ENCODE measurements at places on chromosomes 2 and 18.

- DNase-seq, result no peak
These were observed 282.0 kb downstream of the THSD7B start for GRCh38 chr2:137047369-137047768.

DNA sequence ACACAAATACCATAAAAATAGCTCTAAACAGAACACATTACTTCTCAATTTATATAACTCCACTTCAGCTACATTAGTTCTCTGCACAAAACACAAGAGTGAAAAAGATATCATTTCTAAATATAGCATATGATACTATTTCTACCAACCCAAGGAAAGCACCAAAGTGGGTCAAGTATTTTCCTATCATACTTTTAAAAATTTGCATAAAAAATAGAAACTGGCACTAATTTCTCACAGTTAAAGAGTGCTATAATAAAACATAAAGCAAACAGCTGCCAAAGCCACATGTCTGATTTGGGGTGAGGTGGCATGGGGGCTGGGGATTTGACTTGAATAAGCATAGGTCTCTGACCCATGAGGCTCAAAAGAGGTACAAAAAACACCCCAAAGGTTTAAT lies 61.5 kb downstream of the BARD1 start:
- no peak for DNase-seq

DNA sequence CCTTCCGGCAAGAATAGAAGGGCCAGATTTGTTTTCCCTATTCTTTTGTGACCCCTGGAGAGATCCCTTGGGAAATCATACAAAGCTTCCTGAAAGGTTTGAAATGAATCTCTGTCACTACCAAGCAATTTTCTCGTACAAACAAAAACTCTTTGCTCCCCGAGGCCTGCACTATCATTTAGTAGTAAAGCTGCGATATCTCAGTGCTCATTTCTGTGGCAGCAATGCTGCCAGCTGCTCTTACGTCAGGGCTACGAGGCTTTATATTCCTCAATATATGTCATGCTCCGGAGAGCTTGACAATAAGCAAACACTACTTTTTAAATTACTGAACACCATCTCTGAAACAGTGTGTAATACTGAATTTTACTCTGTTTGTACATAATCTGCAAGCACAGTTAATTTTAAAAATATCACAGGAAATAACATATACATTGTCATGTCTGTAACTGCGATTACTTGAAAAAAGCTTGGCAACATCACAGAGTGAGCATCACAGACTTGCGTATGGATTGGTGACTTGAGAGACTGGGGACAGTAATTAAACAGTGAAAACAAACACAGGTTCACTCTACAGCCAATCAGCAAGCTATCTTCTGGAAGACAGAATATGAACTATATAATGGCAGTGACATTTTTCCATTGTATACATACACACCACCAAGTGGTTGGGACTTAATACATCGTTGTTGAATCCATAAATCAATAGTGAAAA lies 403.3 kb upstream of the NETO1 start:
- DNase-seq, result no peak

DNA sequence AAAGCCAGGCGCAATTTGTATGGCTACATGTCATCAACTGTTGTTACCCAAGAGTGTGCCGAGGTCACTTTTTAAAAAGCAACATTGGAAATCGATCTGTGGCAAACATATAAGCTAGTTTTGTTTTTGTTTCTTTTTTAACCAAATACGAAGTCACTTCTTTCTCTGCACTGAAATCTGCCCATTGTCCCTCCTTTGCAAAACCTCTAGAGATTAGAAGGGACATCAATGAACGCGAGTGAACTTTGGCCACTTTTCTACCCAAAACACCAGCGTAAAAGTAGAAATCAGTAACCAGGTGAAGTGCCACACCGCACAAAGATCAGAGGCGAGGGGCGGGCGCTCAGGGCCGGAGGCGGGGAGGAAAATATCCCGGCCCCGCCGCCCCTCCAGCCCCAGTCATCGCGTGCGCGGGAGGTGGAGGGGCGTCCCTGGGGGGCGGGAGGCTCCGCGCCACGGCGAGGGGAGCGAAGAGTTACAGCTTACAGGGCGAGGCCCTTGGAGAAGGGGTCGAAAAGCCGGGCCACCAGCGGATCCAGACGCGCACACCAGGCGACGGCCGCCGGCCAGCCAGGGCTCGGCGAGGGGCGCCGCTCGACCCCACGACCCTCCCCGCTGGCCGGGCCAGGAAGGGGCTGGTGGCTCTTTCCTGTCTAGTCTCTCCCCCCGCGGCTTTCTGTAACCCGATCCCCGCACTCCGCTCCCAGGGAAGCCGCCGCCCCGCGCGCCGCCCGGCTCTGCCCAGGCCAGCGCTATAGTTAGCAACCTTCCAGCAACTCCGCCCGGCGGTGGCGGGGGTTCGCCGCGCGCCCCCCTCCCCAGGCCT lies 993 bp downstream of the RBMS1 start:
- peak; percentile 85 for DNase-seq

DNA sequence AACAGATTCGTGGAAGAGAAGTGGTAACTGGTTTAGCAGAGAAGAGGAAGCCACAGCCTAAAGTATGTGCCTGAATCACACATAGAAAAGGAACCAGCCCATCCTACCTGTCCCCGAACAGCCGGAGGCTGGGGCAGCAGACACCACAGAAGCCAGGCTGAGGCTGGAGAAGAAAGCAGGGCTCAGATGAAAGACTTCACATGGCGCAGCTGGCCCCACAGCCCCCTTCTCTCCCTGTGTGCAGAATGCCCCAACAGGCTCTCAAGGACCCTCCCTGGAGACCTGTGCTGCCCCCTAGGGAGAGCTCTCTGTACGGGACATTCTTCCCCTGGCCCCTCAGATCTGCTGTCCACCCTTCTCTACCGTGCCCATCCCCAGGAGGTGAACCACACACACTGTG lies 83.5 kb upstream of the RAB12 start:
- DNase-seq, result no peak

DNA sequence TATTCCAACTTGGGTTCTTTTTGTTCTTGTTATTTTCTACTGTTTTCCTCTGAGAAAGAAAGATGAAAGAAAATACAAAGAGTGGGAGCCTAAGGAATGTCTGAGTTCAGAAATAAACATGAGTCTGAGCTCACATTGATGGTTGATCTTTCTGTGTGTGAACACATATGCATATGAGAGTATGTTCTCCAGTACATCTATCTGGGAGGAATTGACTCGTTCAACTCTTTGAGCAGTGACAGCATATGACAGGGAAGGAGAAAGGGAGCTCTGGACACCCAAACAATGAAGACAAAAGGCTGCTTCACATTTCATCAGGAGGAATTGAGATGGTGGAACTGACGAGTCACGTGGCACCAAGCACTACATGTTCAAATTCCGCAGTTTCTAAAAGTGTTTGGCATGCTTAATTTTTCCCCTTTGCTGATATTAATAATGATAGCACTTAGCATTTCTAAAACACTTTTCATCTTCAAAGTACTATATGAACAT lies 229.8 kb upstream of the ACVR2A start:
- DNase-seq, result no peak

- no peak for DNase-seq
These were observed 9.6 kb downstream of the CROCC2 start for GRCh38 chr2:240915526-240916341.

- DNase-seq, result no peak
These were observed 60.3 kb downstream of the CELF4 start for GRCh38 chr18:37505321-37505720.

DNA sequence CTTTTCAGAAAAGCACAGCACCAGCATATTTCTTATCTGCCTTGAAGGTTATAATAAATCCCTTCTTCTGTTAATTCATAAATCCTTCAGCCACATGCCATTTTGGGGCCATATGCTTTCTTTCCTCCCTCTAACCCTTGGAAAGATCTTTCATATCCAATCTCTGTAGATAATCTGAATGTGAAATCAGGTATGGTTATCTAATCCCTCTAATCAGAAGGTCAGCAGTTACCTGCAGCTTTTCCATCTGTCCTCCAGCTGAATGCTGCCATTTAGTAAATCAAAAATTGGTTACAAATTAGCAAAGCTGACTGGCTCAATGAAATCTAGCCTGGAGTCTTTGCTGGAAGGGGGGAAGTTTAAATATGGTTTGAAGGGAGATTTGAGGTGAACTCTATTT lies 230.5 kb downstream of the PIK3C3 start:
- DNase-seq, result no peak

GRCh38 chr18:2482706-2483475 lies 88.4 kb downstream of the METTL4 start:
- DNase-seq, result no peak

GRCh38 chr2:8671802-8672201 lies 10.1 kb upstream of the ID2 start:
- DNase-seq, result no peak

GRCh38 chr2:138335036-138335435 lies 166.5 kb upstream of the SPOPL start:
- DNase-seq, result no peak

- DNase-seq, result no peak
These were observed 41.3 kb downstream of the NABP1 start for GRCh38 chr2:191719261-191719660.

GRCh38 chr2:220779931-220780330 lies 792.2 kb downstream of the EPHA4 start:
- DNase-seq, result peak; percentile 82

DNA sequence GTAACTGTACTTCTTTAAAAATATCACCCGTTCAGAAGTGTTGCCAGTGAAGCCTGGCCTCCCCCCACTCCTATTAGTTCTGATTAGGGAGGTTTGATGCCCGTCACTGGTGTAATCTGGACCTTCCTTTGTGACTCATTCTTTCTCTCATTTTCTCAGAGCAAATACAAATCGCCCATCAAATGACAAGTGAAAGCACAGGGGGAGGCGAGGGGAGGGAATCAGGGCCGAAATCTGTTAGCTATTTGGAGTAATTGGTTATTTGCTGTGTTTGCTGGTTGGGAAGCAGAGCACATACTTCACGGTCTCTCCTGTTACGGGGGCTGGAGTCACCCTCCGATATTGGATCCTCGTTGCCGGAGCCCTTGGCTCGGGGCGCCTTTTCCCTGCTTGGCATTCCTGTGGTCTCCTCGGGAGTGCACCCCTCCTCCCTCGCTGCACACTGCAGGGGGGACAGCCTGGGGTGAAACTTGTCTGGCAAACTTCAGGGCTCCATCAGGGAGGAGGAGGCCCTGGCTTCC lies 178.1 kb downstream of the DYSF start:
- DNase-seq, result peak; percentile 56

DNA sequence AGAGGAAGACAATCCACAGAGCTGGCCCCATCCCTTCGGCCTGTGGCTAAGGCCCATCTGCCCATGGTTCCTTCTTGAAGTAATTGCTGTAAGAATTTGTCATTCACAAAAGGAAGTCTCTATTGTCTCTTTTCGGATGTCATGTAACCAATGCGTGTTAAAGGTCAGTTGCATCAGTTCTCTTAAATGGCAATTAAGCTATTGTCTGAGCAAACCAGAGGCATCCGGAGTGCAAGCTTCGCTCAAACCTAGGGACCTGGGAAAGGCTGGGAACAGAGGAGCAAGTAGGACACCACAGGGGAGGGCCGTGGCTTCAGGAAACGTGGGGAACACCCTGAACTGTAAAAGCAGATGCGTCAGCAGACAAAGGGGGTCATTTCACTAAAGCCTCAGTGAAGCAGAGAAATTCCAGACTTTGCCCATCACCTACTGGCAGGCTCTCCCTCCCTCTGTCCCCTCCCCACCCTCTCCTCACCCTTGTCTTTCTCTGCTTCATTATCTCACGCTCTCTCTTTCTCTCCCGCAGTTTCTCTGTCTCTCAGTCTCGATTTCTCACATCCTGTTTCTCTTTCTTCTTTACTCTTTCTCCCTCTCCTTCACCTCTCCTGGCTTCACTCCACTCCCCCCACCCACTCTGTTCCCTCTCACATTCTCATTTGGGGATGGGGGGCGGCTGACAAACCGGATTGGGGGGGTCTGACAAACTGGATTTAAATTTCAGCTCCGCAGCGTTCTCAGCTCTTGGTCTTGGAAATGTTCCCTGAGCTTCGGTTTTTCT lies 204.6 kb upstream of the TNP1 start:
- DNase-seq, result peak; percentile 68

DNA sequence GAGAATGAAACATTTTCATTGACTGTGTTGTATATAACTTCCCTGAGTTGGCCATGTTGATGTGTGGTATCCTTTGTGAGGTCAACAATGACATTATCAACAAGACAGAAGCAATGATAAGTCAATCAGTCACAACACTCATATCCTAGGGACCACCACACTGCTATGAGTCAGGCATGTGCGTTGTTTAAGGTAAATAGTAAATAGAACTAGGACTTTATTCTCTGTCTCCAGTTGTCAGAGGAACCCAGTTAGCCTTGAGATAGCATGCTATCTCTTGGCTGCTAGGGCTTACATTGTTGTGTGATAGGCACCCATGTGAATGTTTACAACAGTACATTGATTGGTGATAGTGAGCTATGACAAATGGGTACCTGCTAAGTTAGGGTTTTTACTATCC lies 37.3 kb downstream of the GPD2 start:
- no peak for DNase-seq

DNA sequence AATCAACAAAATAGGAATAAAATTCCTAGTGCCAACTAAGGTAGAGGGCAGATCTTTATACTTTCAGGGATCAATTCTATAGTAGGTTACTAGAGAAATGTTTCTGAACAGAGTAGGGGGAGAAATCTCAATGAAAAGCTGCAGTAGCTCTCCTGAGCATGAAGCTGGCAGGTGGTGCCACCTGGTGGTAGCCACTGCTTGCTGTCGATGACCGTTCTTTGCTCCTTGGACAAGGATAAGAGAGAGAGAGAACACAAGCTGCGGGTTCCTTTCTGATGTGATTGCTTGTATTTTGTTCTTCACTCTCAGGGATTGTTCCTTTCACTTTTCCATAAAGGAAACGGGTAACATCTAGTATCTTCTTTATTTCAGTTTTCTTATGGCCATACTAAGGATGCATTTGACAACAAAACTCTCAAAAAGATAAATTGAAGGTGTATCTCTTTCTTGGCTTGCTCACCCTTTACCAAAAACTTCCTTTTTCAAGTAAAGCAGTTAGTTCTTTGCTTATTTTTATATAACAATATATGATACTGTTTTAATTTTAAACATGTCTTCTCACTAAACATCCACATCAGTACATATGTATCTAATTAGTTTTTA lies 18.6 kb upstream of the MRPL19 start:
- peak; percentile 84 for DNase-seq

- DNase-seq, result no peak
These were observed 5.6 kb downstream of the ACSL3 start for GRCh38 chr2:222866358-222866960.

GRCh38 chr2:30293303-30293921 lies 62.1 kb downstream of the LBH start:
- peak; percentile 92 for DNase-seq
